ENCODE measurements at places on chromosomes 3 and 15.

- DNase-seq: no peak
Observed at GRCh38 chr3:156693166-156693565, 18.8 kb downstream of the TIPARP start.

DNA sequence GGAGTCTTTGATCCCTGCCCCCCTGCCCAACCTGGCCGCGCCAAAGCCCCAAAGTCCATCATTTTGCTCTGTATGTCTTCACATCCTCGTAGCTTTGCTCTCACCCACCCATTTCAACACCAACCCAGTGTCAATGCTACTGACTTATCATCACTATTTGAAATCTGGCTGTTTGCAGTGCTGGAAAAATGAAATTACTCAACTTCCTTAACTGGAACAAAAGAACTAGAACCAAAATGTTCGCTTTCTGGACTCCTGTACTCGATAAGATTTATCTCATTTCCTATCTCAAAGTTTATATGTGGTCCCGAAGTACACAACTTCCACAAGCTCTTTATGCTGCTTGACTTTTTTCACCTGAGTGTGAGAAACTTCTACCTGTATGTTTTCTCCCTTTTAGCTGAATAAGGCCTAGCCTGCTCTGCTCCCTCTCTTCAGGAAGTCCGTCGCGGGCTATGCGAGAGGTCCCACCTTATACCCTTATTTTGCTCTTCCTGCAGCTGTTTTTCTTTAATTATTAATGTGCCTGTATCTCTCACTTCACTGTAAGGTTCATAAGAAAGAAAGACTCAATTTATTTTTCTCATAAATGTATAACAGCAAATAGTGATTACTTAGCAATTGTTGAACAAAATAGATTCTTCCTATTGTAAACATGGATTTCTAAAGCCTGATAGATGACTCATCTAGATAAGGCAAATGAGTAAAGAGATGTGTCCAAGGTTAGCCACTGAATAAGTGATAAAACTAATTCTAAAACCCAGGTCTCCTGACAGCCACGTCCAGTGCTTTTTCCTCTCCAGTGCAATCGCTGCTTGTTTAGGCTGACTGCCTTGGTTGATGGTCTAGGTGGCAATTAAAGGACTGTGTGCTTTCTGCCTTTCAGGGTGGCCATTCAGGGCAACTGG lies 464.1 kb upstream of the TPRG1 start:
- no peak for DNase-seq

DNA sequence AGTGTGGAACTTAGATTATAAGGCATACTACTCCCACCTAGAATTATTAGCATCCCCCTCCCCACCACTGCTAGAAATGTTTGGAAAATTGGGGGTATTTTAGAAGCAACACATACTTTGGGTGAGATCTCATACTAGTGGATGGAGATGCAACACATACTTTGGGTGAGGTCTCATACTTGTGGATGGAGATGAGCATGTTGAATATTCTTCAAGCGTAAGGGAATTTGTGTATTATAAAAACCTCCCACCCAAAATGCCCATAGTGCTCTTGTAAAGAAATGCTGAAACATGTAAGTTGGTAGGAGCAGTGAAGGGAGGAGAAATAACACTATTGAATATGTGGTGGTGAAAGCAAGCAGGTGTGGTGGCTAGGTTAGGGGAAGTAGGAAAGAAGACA lies 124.0 kb upstream of the EPHA3 start:
- no peak for DNase-seq

DNA sequence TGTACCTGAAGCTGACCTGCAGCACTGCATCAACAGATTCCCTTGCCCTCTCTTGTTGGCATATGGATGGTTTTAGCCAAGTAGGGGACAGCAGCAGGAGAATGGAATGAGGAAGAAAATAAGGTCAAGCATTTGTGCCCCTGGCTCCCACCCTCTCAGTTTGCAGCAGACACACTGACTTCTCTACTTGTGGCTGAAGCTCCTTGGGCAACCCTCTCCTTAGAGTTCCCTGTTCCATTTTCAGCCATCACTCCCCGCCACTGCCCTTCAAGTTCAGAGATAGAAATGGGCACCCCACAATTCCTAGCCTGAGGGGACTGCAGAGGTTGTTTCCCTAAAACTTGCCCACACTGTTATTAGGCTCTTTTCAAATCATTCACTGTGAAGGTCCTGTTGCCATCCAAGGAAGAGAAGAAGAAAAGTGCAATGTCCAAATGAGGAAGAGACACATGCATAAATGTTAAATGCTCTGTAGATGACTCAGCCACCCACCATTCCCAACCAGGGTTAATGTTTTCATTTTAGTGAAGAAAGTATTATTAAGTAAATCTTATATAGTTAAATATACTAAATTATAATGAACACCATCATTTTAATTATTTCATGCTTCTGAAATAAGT lies 295.9 kb upstream of the UBE2E2 start:
- no peak for DNase-seq

DNA sequence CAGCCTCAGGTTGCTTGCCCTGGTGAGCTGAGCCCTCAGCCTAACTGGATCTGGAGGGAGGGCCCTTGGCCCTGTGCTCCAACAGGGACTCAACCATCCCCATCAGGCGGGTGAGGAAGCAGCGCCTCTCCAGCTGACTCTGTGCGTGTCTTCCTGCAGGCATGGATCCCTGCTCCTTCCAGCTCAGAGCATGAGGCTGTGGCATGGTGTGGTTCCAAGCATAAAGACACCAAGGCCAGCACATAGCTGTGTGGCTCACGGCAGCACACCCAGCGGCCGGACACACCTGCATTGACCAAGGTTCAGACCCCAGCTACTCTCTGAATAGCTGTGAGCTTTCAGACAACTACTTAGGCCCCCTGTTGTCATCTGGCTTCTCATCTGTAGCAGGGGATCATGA lies 131.0 kb upstream of the PLXNA1 start:
- DNase-seq: no peak

- DNase-seq: no peak
Observed at GRCh38 chr15:93250950-93251349, 161.9 kb upstream of the RGMA start.

GRCh38 chr15:42932833-42933515 lies 12.4 kb upstream of the TTBK2 start:
- no peak for DNase-seq

All from stimulated activated CD4-positive, alpha-beta T cell treated with anti-CD3 and anti-CD28 coated beads, Interleukin-2, amount 100 ng/mL, for 4 hours (primary cell).